ENCODE measurements at places on chromosomes 1 and 21.

DNA sequence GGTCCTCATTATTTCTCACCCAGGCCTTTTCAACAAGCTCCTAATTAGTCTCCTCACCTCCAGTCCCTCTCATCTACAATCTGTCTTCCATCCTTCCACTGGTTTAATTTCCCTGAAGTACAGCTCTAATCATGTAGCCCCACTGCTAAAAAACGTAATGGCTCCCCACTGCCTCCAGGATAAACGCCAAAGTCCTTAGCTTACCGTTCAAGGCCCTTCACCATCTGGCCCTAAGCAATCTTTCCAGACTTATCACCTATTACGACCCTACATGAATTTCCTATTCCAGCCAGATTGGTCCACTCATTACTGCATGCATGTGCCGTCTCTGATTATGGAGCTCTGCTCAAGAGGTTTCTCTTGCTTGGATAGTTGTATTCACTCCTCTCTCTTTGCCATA lies 83.1 kb upstream of the DAB1 start:
- no peak for DNase-seq

DNA sequence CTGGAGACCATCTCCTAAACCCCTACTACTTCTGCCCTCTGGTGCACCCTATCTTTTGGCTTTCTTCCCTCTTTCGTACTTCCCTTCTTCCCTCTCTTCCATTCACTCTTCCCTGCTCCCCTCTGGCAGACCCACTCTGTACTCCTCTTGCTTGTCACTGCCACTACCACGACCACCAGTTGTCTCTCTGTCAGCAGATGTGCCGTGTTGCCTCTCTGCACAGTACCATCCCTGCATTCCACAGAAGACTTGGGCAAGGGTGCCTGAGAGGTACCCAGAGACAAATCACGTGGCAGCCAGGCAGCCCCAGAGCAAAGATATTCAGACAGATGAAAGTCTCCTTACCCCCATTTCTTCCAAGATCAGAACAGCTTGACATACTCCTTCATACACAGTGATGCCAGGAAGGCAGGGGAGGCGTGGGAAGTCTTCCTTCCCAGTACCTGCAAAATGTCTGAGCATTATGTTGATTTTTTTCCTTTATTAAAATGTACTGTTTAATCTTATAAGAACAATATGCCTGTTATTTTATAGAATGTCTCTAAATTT lies 15.0 kb downstream of the CAMSAP2 start:
- DNase-seq: no peak

DNA sequence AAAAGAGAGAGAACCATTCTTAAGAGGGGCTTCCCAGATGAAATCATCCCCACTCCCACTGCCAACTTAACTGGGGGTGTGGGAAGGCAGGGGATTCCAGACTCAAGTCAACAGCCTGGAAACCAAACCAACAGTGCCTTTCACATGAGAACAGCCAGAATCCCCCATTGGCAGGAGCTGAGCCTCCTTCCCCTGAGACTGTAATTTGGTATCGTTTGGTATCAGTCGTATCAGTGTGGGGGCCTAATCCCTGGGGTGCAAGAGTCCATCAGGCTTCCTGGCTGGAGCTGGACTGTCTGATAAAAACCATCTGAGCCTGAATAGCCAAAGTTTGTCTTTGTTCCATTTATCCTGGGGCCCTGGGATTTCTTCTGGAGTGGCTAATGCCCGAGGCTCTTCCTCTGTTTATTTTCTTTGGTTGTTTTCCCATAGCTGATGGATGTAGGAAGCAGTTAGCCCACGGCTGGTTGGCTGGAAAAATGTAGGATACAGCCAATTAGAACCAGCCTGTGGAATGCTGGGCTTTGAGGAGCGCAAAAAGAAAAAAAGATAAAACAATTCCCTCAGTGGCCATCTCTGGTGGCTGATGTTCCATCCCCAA lies 84.6 kb downstream of the LAMC2 start:
- no peak for DNase-seq

DNA sequence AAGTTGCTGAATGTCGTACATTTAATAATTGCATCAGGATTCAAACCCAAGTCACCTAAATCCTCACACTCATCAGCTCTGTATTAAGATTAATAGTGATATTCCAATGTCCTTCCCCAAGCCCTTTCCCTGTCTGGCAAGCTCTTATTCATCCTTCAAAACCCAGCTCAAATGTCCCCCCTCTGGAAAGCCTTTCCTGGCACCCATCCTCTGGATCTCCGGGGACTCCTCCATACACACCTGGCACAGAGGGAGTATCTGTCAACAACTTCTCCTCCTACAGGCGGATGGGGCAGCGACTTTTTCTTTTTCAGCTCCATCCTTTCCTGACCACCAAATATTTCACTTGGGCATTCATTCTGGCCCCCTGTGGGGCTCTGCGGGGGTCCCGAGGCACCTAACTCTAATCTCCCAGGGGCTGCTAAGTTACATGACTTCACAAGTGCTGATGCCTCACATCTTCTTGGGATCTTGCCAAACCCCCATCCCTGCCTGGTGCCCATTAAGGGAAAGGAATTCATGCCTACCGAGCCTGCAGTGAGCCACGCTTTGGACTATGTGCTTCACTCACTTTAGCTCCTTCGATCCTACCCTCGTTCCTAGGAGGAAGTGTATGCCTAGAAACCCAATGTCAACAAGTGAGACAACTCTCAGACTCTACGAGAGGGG lies 15.2 kb downstream of the TINAGL1 start:
- DNase-seq: no peak

DNA sequence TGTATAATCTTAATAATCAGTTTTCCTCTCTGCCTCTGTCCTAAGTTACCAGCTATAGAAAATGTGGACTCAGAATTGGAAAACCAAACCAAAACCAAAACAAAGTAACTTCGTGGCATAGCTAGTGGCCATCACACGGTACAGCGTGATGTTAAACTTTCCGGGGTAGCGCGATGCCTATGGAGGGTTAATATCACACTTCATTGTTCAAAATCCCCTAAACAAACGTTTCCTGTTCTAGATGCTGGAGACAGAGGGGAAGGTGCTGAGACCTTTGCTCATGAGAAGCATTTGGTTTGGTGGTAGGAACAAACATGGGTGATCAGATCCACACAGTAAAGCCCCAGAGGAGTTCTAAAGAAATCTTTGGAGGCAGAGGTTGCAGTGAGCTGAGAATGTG lies 4.9 kb downstream of the AADACL4 start:
- DNase-seq: no peak

DNA sequence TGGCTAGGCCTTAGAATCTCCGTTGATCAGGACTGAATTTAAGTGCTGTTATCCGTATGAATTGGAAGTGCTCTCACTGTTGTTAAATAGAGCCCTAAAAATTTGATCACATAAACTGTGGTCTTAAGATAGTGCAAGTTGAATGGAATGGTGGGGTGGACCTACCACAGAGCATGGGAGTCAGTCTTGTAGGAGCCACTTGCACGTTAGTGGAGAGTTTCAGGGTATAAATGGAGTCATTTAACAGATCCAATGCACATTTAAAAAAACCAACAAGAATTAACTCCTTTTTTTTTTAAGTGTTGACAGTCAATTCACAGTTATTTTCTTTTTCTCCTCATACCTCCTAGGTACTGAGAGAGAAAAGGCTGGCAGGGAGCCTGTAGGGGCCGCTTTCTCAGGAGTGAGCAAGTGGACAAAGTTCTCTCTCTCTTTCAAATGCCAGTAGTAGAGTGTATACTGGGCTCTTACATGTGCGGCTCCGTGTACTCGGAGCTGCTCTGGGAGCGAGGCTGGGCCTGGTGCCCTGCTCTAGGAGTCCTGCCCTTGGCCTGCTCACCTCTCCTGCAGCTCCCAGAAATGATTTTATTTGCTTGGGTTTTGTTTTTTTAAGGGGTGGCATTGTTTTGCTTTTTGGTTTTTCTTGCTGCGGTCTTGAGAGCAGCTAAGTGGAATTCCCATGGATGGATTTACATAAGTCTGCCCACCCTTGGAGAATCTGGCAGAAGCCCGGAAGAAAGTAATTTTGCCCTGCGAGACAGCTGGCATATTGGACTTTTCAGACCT lies 91.3 kb downstream of the ATP5PO start:
- no peak for DNase-seq

- DNase-seq: no peak
Observed at GRCh38 chr1:107683191-107683657, 281.8 kb downstream of the VAV3 start.

GRCh38 chr1:20080441-20081352 lies 10.7 kb downstream of the PLA2G5 start:
- no peak for DNase-seq

DNA sequence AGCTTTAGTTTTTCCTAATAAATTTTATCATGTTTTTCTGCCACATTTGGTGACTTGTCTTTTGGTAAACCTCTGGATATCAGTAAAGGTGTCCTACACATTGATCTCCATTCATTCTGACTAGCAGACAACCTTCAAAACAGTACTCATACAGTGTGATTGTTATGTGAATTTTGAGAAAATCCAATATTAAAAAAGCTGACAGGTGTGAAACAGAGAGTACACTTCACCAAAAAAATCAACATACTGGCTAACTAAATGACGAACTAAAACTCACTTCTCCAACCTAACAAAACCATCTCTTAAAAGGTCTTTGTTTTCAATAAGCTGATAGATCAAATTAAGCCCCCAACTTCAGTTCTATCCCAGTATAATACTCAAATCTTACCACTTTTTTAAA lies 1.5 kb downstream of the FRRS1 start:
- no peak for DNase-seq

DNA sequence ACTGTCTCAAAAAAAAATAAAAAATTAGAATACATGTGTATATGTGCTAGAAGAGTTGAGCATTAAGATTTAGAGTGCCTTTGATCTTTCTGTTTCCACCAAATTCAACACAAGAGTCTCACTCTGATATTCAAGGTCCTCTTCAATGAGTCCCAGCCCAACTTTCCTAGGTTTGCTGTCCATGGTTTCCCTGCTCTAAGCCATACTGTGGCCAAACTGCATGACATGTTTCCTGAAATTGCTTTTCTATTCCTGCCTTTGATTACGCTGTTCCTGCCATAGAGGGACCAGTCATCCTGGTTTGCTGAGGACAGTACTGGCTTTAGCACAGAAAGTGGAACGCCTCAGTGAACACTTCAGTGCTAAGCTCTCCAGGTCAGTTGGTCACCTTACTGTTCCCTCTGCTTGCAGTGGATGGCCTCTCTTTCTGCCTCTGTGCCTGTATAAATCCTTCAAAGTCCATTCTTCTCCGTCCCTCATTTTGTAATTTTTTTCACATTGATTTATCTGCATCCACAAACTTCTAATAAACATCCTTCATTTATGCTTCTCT lies 305.9 kb upstream of the PROX1 start:
- DNase-seq: no peak

- no peak for DNase-seq
Observed at GRCh38 chr1:9716404-9717192, 65.1 kb downstream of the PIK3CD start.

- no peak for DNase-seq
Observed at GRCh38 chr21:27314131-27314530, 347.2 kb upstream of the ADAMTS5 start.

Measured in CD4-positive, alpha-beta T cell treated with Interleukin-15 for 1 hour (primary cell).